ENCODE measurements at places on chromosomes 7 and 10.

DNA sequence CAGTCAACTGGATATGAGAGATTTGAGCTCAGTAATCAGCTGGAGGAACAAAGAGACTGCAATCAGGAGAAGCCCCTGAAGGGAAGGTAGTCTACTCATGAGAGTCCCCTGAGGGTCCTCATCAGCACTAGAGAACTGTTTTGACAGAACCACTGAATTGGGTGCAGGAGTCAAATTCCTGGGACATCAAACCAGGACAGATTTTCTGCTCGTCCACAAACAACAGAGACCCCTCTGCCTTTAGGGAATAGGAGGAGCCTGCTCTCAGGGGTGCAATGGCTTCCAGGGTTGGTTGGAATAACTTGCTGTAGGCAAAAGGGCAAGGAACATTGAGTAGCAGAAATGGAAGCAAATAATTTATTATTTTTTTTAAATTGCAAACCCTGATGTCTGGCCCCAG, 21.9 kb upstream of the NEUROD6 start:
- no peak for DNase-seq

DNA sequence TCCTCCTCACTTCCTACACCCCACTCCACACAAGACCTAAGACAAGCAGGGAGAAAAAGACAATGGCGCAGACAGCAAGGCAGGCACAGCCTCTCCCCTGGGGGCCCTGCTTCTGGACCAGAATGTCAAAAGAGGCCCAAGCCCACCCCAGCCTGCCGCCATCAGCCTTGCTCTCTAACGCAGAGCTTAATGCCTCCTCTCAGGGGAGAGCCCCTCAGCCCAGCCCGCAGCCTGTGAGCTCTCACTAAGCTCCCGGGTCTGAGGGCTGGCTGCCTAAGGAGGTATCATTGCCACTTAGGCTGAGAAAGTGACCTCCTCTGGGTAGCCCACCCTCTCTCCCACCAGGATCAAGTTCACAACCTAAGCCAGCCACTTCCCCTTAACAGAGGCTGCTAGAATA, 16.7 kb downstream of the SLIT1 start:
- no peak for DNase-seq

DNA sequence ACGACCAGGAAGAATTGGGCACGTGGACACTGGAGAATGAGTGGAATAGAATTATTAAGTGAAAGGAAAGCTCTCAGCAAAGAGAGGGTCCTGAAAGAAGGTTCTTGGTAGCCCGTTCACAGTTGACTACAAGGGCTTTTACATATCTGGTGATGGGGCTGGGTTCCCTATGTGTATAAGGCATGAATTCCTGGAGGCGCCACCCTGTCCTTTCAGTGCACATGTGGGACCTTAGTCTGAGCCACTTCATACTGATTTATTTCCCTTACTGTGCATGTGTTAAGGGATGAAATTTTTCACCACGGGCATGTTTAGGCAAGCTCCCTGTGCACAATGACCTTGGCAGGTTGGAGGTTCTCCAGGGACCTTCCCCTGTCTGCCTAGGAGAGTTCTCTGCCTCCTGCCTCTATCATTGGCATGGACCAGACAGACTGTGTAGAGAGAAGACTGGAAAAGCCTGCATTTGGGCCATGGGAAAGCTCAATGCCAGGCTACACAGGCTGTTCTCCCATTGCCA, 145.9 kb upstream of the ITGB1 start:
- no peak for DNase-seq

DNA sequence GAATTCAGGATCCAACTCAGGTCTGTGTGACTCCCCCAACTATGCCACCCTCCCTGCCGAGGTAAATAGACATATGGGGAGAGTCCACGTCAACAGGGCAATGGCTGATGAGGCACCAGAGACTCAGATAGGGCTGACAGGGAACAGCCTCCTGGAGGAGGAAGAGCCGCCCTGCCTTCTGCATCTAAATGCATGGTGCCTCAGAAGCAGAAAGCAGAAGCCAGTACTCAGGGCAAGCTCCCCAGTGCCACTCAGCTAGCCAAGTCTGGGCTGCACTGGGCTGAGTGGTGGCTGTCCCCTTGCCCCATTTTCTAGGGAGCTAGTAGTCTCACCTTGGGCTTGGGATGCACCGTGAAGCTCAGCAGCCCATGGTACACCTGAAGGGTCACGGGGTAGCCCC, 11.0 kb downstream of the RRP12 start:
- DNase-seq: no peak

DNA sequence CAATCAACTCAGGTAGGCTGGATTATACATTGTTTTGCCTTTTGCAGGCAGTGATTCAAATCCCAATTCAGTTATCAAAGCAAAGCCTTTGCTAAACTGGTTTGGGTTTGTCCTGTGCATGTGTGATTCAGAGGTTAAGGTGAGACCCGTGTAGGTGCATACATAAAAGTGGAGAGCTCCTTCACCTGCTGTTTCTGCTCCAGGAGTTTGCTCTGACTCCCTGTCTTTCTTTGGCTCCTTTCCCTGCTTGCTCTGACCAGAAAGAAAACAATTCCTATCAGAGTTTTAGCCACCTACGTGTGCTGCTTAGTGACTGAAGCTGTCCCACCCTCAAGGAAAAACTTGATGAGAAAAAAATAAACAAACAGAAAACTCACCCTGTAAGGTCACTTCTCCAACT, 101.1 kb downstream of the TPST1 start:
- no peak for DNase-seq

DNA sequence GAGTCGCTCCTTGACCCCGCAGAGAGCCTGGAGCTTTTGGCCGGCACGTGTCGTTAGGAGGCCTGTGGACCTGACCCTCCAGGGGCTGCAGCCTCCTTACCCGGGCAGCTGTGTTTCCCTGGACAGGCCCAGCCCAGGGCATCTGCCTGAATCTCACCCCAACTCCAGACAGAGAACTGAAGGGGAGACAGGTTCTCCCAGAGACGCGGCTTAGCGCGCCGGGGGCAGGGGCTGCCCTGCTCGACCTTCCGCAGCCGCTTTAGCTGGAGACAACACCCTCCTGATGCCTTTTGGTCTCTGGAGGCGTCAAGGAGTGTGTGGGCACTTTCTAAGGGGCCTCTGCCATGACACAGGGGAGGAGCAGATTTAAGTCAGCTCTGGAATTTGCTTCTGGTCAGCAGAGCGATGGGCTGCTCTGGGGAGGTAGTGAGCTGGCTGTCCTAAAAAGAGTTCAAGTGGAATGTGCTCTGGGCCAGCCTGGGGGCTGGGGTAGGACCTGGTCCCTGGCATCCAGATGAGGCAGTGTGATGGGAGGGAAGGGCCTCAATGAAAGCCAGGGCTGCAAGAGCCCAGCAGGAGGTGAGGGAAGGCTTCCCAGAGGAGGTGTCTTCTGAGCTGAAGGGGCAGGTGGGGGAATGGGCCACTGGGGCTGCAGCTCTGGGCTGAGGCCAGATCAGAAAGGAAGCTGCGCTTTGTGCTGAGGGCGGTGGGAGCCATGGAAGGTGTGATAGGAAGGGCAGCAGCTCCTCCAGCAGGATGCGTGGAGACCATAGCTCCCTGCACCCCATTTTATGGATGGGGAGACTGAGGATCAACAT, 5.8 kb downstream of the GRIFIN start:
- DNase-seq: no peak

DNA sequence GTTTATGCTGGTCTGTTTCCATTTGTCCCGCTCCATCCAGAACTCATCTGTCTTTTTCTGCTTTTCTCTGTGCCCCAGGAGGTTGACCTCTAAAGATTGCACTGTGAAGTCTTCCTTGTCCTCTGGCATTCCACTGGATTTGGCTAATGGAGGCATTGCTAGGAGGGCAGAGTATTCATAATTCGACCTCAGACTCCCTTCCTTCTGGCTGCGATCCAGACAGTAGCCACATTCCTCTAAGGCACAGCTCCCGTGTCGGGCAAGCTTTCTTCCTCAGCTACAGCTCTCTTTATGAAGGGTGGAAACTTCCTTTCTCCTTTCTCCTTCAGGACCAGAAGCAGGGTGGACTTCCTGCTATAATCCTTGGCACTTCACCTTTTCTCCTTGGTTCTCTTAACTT, 175.9 kb downstream of the BAMBI start:
- DNase-seq: no peak

- DNase-seq: no peak
Observed at GRCh38 chr10:930625-931325, 730 bp downstream of the LARP4B start.

DNA sequence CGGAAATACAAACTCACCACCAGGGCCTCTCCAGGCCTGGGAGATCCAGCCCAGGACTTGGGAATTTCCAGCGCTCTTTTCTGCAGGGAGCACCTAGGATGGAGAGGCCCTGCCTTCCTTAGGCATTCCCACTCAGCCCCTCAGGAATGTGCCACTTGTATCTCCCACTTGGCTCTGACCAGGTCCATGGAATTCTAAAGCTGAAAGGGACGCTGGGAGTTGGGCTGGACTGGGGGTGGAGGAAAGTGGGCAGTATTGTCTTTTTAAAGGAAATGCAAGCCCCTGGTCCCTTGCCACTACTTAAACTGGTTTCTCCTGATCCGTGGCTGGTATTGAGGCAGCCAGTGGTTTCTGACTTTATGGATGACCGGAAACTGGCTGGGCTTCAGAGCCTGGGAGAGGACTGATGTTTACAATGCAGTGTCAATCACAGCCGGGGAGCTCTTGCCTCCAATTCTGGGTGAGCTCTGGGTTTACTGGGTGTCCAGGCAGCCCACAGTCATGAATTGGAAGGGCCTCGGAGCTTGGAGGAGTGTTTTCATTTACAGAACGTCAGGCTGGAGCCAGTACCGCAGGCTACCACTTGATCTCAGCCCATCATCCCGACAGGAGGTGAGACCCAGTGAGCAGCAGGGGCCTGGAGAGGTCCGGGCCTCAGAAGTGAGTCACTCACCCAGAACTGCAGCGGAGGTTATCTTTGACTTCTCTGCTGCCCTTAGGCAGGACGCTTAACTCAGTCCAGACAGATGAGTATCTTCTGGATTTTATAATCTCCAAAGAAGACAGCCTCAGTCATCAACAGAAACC, 27.3 kb downstream of the AGAP3 start:
- no peak for DNase-seq

GRCh38 chr10:124469956-124470484, 8.4 kb downstream of the LHPP start:
- no peak for DNase-seq

GRCh38 chr7:72057796-72058195, 354.3 kb downstream of the CALN1 start:
- DNase-seq: no peak

DNA sequence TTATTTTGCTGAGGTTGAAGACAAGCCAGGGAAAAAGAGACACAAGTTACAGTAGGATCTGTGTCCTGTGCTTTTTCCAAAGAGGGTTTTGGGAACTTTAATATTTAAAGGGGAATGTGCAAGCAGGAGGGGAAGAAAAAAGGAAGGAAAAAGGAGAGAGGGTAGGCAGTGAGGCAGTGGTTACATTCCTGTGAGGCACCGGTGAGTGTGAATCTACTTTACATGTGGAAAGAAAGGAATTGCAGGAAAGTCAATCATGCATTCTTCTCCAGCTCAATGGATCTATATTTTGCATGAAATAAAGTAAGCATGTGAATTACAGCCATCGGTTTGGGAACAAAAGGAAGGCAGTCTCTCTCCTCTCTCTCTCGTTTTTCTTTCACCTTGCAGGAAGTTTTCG, 12.6 kb upstream of the DYNC2I1 start:
- no peak for DNase-seq

GRCh38 chr10:9362721-9363120, 1308.2 kb downstream of the GATA3 start:
- DNase-seq: no peak

DNA sequence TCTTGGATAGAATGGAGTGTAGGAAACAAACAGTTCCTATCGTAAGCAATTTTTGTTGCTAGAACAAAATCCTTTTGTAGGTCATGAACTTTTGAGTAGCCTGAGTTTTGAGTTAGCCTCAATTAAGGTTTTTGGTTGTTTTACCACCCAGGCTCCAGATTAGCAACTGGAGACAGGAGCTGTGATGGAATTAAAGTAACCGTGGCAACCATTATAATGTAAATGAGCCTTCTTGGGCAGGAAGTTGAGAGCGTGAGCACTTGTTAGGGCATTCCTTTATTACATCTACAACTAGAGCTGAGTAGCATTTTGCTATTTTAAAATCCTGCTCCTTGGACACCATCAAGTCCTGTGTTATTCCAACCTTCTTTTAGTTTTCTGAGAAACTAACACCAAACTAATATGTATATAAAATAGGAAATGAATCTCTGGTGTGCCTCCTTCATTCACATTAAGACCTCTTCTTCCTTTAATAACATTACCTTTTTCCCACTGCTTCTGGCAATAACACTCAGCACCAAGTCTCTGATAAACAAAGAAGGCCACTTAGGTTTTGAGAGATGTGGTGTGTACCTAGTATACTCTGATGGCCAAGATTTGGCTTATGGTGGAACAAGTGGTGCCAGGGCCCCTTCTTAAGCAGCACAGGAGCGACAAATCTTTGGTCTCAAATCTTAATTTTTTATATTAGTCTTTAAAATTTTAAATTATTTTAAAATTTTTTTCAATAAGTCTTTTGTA, 34.0 kb downstream of the AHCYL2 start:
- no peak for DNase-seq

GRCh38 chr7:70668606-70669358, 463.2 kb upstream of the GALNT17 start:
- DNase-seq: no peak

- no peak for DNase-seq
Observed at GRCh38 chr7:40468891-40469864, 334.4 kb downstream of the SUGCT start.

GRCh38 chr7:102080019-102080433, 206.6 kb upstream of the SH2B2 start:
- DNase-seq: no peak

DNA sequence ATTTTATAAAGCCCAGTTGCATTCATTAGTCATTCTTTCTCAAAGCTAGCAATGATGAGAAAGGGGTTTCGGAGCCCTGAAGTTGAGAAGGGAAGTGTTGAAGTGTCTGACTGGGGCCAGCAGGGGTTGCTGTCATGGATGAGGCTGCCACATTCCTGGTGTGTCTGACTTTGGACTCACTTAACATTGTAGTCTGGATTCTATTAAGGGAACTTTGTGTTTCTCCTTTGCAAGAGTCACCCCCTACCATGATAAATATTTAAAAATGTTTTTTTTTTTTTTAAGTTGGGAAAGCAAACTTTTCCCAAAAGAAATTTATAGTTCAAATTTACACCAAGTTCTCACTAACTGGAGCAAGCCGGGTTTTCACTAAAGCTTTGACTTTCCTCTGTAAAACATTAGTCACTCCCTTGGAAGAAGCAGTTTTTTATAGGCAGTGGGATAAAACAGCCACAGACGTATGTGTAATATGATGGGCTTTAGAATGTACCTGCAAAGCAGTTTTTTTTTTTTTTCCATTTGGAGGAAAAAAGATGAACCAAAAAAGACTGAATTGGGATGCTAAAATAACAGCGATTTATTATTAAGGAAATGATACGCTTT, 243.6 kb downstream of the TWIST1 start:
- no peak for DNase-seq

- no peak for DNase-seq
Observed at GRCh38 chr10:72315054-72315453, 39.7 kb downstream of the DNAJB12 start.

GRCh38 chr7:131722371-131722770, 165.9 kb upstream of the PODXL start:
- no peak for DNase-seq

GRCh38 chr10:132397671-132398565, 918 bp downstream of the PWWP2B start:
- DNase-seq: no peak

- DNase-seq: no peak
Observed at GRCh38 chr10:77090381-77091356, 546.9 kb downstream of the KCNMA1 start.

- peak; percentile 89 for DNase-seq
Observed at GRCh38 chr10:91220194-91220953, at the start of gene PCGF5. Gene PCGF5, plus strand, starts transcription at chr10:91220663. Its CDS starts 2,209 bp downstream, at chr10:91222872.

Measured in effector memory CD4-positive, alpha-beta T cell (primary cell).